ENCODE measurements at places on chromosomes 4 and X. TPM values are rescaled to one million over a fixed set of nuclear protein-coding genes. Genes with fewer than 3 reads are reported as not detected.
A peak's percentile ranks its signal among the peaks of the same experiment; 100 is the strongest.

DNA sequence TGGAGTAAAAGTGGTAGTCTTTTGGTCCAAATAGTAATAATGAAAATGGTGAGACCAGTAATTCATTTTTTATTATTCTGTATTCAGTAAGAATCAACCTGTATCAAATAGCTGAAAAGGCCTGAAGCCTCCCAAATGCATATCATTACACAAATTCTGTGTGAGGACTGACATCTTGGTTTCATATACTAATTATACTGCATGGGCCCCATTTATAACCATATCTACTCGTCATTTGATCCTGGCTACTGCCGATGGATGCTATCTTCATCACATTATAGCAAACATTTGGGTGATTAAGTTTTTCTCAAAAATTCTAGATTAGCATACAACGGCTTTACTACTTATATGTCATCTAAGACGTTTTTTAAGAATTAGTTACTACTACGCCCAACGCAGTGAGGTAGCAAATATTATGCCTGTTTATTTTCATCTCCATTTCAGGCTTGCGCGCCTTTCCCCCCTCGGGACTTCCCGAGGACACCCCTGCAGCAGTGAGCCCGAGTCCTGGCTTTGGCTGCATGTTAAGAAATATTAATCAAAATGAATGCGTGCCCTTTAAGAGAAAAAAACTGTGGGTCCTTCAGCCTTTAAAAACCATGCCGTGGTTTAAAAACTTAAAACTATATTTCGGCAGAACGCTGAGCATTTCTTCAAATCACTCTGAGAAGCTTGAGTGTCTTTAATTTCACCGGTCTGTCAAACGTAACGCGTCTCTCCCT, 814 bp upstream of the MMAA start:
- peak; percentile 7 for DNase-seq
- H3K27ac ChIP-seq, result peak overlapping the region; percentile 90
- no peaks in the 10 kb centered on the region for H3K27me3 ChIP-seq
- H3K4me1 ChIP-seq, result peaks cover 10% of the 10 kb centered on the region
- H3K36me3 ChIP-seq, result no peaks in the 10 kb centered on the region

- H3K36me3 ChIP-seq, result no peaks in the 10 kb centered on the region
- H3K4me1 ChIP-seq, result no peaks in the 10 kb centered on the region
- DNase-seq, result no peak
- H3K27me3 ChIP-seq, result no peaks in the 10 kb centered on the region
- H3K4me3 ChIP-seq, result no peak overlapping the region
These were observed 350.0 kb downstream of the CAMK2D start for GRCh38 chr4:113411496-113411938.

DNA sequence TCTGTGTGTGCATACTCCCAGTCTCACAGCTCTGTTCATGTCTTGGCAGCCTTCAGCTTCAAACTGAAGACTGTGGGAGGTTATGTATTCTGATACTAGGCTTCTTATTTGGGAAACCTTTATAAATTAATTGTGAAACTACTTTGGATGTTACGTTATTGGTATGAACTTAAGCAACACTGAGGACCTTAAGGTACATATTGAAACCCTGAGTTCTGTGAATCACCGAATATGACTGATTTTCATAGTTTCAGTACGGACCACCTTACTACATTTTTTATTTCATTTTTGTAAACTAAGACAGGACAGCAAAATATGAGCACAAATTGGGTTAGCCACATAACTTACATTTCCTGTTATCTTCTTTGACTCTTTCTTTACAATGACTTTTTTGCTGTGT, 498.4 kb downstream of the PDGFC start:
- no peak overlapping the region for H3K4me3 ChIP-seq
- H3K27me3 ChIP-seq, result no peaks in the 10 kb centered on the region
- H3K36me3 ChIP-seq, result no peaks in the 10 kb centered on the region
- DNase-seq, result no peak
- H3K27ac ChIP-seq, result no peak overlapping the region
- H3K4me1 ChIP-seq, result no peaks in the 10 kb centered on the region

- H3K27ac ChIP-seq, result no peak overlapping the region
- H3K36me3 ChIP-seq, result no peaks in the 10 kb centered on the region
- H3K4me3 ChIP-seq, result no peak overlapping the region
- no peaks in the 10 kb centered on the region for H3K27me3 ChIP-seq
These were observed 1478.1 kb downstream of the FSTL5 start for GRCh38 chr4:160685729-160686128.

DNA sequence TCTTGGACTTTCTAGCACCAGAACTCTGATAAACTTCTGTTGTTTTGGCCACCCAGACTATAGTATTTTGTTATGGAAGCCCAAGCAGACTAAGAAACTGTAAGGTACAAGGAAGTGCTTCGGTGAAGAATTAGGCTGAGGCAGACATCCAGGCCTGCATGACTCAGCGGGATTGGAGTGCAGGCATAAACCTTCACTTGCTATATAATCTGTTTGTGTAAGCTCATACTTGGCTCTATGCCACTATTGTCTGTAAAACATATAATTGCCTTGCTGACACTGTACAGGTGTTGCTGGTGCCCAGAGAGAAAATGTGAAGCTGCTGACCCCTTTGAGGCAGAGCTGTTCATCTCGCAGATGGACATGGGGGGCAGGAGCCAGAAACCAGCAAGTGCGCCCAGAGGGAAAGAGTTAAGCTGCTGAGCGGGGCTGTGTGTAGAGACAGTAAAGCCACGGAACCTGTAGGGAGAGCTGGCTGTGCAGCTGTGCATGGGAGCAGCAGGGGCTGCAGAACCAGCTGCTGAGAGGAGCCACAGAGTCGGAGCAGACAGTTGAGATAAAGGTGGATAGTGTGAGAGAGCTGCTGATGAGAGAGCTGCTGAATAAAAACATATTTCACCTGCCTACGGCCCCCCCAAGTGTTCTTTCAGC, 96.2 kb downstream of the RBM46 start:
- no peak overlapping the region for H3K27ac ChIP-seq
- no peak overlapping the region for H3K4me3 ChIP-seq
- H3K27me3 ChIP-seq, result no peaks in the 10 kb centered on the region
- H3K4me1 ChIP-seq, result no peaks in the 10 kb centered on the region
- DNase-seq, result no peak

Gene CNGA2
- total RNA-seq, result not detected
